ENCODE measurements at places on chromosomes 4 and X.

GRCh38 chrX:25275159-25275558 is 259.4 kb upstream of the ARX start:
- H3K27ac ChIP-seq: no peak overlapping the region
- no peaks in the 10 kb centered on the region for H3K27me3 ChIP-seq
- no peak for DNase-seq
- H3K4me1 ChIP-seq: no peaks in the 10 kb centered on the region
- no peak overlapping the region for H3K4me3 ChIP-seq

- peaks cover 1% of the 10 kb centered on the region for H3K36me3 ChIP-seq
- H3K27me3 ChIP-seq: peaks cover 3% of the 10 kb centered on the region
- no peak overlapping the region for H3K4me3 ChIP-seq
- H3K27ac ChIP-seq: no peak overlapping the region
- no peaks in the 10 kb centered on the region for H3K4me1 ChIP-seq
- no peak for DNase-seq
Observed at GRCh38 chr4:6439120-6439762, 33.2 kb downstream of the PPP2R2C start.

DNA sequence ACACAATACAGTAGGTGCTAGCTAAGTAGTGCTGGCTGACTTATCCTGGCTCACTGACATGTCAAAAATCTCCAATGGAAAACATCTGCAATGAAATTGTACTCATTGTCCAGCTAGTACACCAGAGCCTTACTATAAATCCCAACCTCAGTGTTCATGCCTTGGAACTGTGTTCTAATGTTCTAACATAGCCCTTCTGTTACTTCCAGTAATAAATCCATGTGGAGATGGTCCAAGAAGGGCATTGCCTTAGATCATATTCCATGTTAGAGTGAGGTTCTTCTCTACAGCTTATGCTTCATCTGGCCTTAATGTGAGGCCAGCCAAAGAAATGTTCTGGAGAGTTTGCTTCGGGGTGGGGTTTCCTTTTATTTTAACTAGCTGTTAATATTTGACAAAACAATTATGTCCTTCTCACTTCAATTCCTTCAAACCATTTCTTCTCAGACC is 25.1 kb downstream of the ENOX2 start:
- peaks cover 11% of the 10 kb centered on the region for H3K4me1 ChIP-seq
- no peaks in the 10 kb centered on the region for H3K27me3 ChIP-seq
- H3K27ac ChIP-seq: no peak overlapping the region
- H3K36me3 ChIP-seq: peaks cover 11% of the 10 kb centered on the region
- DNase-seq: no peak

GRCh38 chr4:26343038-26343398 is 22.2 kb downstream of the RBPJ start:
- H3K27ac ChIP-seq: no peak overlapping the region
- peaks cover 20% of the 10 kb centered on the region for H3K4me1 ChIP-seq
- H3K36me3 ChIP-seq: peaks cover 12% of the 10 kb centered on the region
- H3K4me3 ChIP-seq: no peak overlapping the region
- no peaks in the 10 kb centered on the region for H3K27me3 ChIP-seq

- peaks cover 15% of the 10 kb centered on the region for H3K4me1 ChIP-seq
- H3K27ac ChIP-seq: no peak overlapping the region
- peaks cover 16% of the 10 kb centered on the region for H3K36me3 ChIP-seq
- no peaks in the 10 kb centered on the region for H3K27me3 ChIP-seq
- no peak for DNase-seq
Observed at GRCh38 chrX:13750204-13750603, 15.7 kb downstream of the OFD1 start.

- H3K36me3 ChIP-seq: no peaks in the 10 kb centered on the region
- H3K27ac ChIP-seq: no peak overlapping the region
- no peak for DNase-seq
- H3K4me1 ChIP-seq: peaks cover 5% of the 10 kb centered on the region
- no peak overlapping the region for H3K4me3 ChIP-seq
Observed at GRCh38 chrX:120426599-120426998, 42.5 kb downstream of the LAMP2 start.

DNA sequence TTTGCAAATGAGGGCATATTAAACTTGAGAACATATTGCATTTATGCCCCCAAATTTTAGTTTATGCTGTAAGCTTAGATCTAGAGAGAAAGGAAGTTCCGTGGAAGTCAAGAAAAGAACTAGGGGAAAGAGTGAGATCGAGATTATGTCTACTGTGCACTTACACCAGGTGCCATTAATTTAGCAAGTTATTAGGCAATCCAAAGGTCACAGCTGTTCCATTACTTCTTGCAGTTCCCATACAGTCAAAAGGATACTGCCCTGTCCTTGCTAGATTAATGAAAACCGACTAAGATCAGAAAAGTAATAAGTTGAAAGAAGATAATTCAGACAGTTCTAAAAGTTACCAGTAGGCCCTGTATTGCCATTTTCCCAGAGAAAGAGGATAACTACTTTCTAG is 49.3 kb upstream of the SLC7A11 start:
- no peak overlapping the region for H3K4me3 ChIP-seq
- DNase-seq: no peak
- H3K27me3 ChIP-seq: no peaks in the 10 kb centered on the region
- no peak overlapping the region for H3K27ac ChIP-seq

- peaks cover 8% of the 10 kb centered on the region for H3K27me3 ChIP-seq
- H3K4me3 ChIP-seq: peak within 1 kb of the TSS; percentile 86
- H3K36me3 ChIP-seq: no peaks in the 10 kb centered on the region
- DNase-seq: peak; percentile 41
- peaks cover 11% of the 10 kb centered on the region for H3K4me1 ChIP-seq
Observed at GRCh38 chr4:86359944-86360478, at the start of gene MAPK10. TSS of gene MAPK10 (minus strand) at chr4:86360053.

GRCh38 chrX:66004928-66005829 is 34.7 kb downstream of the VSIG4 start:
- no peaks in the 10 kb centered on the region for H3K27me3 ChIP-seq
- peaks cover 45% of the 10 kb centered on the region for H3K4me1 ChIP-seq
- peak overlapping the region; percentile 86 for H3K27ac ChIP-seq
- peaks cover 36% of the 10 kb centered on the region for H3K36me3 ChIP-seq
- peak overlapping the region; percentile 51 for H3K4me3 ChIP-seq

GRCh38 chrX:38561951-38562719 is 793 bp downstream of the TSPAN7 start:
- H3K4me3 ChIP-seq: peak overlapping the region; percentile 83
- peaks cover 2% of the 10 kb centered on the region for H3K4me1 ChIP-seq

DNA sequence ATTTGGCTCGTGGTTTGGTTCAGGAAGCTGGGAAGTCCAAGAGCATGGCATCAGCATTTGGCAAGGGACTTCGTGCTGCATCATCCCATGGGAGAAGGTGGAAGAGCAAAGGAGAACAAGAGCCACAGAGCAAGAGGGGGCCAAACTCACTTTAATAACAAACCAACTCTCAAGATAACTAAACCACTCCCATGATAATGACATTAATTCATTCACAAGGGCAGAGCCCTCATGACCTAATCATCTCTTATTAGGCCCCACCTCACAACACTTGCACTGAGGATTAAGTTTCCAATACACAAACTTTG is 113.4 kb upstream of the ATXN3L start:
- no peak overlapping the region for H3K4me3 ChIP-seq
- no peaks in the 10 kb centered on the region for H3K27me3 ChIP-seq
- peaks cover 4% of the 10 kb centered on the region for H3K4me1 ChIP-seq
- H3K36me3 ChIP-seq: no peaks in the 10 kb centered on the region

DNA sequence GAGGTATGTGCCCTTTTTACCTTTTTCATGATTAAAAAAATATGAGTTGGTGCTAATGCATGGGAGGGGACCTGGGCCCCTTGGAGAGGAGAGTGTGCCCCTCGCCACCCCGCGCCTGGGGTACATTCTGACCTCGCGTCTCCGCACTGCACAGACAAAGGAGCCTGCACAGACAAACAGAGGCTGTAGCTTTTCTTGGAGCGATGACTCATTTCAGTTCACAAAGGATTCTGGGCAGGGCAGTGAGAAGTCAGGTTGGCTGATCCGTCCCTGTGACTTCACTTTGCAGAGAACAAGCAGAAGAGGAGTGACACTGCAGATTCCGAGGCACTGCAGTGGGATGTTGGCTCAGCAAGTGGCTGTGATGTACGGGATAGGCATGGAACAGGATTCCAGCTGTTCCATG is 82.9 kb downstream of the STOX2 start:
- H3K4me3 ChIP-seq: no peak overlapping the region
- DNase-seq: no peak
- H3K27ac ChIP-seq: no peak overlapping the region
- H3K27me3 ChIP-seq: peaks cover 10% of the 10 kb centered on the region
- H3K4me1 ChIP-seq: peaks cover 1% of the 10 kb centered on the region
- H3K36me3 ChIP-seq: no peaks in the 10 kb centered on the region

DNA sequence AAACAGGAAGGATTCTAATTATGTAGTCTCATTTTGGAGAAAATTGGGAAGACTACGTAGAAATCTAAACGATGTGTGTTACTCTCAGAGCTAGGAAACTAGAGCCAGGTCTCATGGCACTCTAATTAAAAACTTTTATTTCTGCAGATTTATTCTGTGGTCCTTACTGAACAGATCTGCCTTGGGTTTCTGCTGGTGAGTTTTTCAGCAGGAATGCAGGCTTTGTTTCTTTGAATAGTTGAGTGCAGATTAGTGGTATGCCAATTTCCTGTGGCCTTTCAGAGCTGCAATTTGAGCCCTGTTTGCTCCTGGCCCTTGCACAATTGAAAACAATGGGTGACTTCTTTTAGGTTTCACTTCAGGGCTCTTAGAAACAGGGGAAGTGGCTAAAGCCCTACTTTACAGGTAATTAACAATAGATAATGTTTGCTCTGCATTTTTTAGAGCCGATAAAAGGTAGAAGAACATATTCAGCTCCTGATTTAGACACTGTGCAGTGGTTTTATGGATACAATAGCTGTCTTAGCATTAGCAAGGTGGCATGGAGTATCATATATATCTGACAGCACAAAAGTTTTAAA is 21.8 kb downstream of the SPRY1 start:
- H3K4me1 ChIP-seq: peaks cover 74% of the 10 kb centered on the region
- no peak for DNase-seq
- H3K27me3 ChIP-seq: no peaks in the 10 kb centered on the region

DNA sequence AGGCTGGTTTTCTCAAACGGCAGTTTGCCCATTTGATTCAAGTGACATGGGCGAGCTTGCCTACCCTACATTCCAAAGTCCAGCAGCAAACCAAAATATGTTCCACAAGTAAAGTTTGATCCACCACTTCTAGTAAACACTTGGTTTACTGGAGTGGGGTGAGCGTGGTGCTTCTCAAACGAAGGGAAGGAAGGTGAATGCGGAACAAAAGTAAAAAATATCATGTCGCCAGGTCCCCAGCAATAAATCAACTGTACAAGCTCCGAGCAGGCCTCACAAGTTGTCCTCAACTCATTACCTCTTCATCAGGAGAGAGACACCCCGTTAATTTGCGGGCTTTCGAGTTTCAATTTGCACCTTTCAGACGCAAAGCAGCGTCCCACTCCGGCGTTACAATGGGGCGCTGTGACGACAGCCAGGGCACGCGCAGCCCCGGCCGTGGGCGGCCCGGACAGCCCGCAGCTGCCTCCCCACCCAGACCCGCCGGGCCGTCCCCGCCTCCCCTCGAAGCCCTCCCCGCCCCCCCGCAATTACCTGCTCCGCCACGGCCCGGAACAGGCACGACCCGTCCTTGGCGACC is 1.0 kb downstream of the OTUD4 start:
- peak overlapping the region; percentile 97 for H3K27ac ChIP-seq
- H3K4me3 ChIP-seq: peak overlapping the region; percentile 96
- DNase-seq: peak; percentile 78
- H3K36me3 ChIP-seq: peaks cover 6% of the 10 kb centered on the region

DNA sequence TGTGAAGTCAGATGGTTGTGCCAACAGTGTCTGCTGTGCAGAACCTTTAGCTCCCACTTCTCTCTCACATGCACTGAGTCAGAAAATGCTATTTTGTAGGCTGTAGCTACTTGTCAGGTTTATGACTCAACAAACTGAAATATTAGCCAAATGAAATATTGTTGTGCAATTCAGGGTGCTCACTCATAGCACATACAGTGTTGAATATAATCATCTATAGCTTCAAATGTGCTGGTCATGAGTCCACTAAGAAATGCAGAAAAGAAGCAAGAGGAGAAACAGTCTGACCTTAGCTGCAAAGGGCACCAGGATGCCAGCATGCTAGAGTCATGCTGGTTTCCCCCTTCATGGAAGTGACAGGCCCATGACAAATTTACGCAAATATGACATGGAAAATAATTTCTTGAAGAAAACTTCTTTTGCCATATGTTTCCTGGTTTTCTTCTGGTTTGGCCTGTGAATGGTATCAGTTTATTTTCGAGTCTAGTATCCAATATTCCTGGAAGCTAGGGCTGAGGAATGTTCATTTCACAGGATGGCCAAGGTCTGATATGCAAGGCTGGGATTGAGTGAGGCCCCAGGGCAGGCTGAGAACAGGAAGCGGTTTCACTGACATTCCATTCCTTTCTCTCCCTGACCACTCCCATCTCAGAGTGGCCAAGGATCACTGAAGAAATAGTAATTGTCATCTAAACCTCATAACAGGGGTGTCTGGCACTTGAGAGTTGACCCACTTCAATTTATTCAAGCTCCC is 10.3 kb upstream of the CXCL2 start:
- no peak for DNase-seq
- H3K4me3 ChIP-seq: no peak overlapping the region
- no peaks in the 10 kb centered on the region for H3K36me3 ChIP-seq
- H3K27me3 ChIP-seq: no peaks in the 10 kb centered on the region

DNA sequence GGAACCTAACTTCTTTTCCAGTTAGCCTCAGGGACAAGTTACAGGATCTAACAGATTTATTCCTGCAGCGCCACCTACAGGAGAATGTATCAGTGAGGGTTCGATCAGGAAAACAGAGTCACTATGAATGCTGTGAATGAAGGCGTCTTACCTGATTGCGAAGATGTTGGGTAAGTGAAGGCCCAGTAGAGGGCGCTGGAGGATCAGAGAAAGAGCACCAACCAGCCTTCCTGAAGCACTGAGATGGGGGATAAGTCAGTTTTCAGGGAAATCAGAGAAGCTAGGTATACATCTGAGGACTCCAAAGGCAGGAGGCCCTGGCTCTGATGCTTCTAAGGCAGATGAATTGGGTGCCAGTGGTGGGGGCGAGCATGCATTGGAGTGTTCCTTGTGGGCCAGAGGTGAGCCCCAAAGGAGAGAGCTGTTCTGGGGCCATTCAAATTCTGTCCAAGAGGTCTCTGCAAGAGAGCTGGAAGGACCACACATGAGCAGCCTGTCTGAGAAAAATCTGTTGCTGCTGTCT is 169.9 kb upstream of the AADAT start:
- H3K27ac ChIP-seq: no peak overlapping the region
- no peaks in the 10 kb centered on the region for H3K36me3 ChIP-seq
- no peaks in the 10 kb centered on the region for H3K4me1 ChIP-seq
- DNase-seq: peak; percentile 39
- H3K4me3 ChIP-seq: no peak overlapping the region

GRCh38 chr4:87370068-87370467 is 20.9 kb downstream of the HSD17B11 start:
- H3K36me3 ChIP-seq: peaks cover 28% of the 10 kb centered on the region
- no peak overlapping the region for H3K4me3 ChIP-seq

DNA sequence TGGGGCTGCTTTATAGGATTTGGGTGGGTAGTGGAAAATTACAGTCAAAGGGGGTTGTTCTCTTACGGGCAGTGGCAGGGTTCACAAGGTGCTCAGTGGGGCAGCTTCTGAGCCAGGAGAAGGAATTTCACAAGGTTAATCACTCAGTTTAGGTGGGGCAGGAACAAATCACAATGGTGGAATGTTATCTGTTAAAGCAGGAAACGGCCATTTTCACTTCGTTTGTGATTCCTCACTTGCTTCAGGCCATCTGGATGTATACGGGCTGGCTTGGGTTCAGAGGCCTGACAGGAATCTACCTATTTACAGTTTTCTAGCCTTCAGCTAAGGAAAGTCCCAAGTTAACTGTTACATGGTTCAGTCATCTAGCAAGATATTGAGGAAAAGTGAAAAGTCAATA is 1003.5 kb downstream of the STPG2 start:
- no peaks in the 10 kb centered on the region for H3K27me3 ChIP-seq
- DNase-seq: no peak
- no peak overlapping the region for H3K27ac ChIP-seq
- no peaks in the 10 kb centered on the region for H3K4me1 ChIP-seq
